ENCODE measurements at places on chromosomes 3 and 15.

DNA sequence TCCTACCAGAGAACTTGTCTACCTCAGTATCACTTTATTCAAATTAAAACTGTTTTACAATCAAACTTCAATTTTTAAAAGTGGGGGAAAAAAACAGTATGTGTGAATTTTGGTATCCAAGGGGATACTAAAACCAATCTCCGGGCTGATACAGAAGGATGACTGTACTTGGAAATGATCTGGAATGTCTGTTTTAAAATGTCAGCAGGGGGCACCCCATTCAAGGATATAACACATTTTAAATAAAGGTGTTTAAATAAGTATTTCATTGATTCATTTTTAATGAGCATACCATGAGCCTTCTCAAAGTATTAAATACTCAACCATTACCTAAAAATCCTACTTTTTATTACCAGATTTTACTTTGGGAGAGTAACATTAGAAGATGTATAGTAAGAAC, 67.9 kb downstream of the ULK4 start:
- peak; percentile 23 for DNase-seq

GRCh38 chr3:52132041-52132440, 22.2 kb downstream of the POC1A start:
- no peak for DNase-seq

DNA sequence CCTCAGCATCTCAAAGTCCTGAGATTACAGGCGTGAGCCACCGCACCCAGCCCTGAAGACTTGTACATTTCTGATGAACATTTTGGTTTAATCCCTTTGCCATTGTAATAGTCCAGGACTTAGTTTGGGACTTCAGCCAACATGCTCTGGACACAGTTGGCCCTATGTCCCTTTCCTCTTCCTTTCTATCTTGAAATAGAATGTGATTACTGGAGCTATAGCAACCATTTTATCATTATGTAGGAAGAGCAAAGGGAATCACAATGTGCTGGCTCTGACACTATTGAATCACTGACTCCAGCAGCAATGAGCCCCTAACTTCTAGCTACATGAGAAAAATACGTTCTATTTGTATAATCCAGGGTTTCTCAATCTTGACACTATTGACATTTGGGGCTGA, 34.8 kb upstream of the MRPL3 start:
- DNase-seq = no peak

GRCh38 chr3:103818800-103819199, 1384.0 kb downstream of the ZPLD1 start:
- DNase-seq = no peak

DNA sequence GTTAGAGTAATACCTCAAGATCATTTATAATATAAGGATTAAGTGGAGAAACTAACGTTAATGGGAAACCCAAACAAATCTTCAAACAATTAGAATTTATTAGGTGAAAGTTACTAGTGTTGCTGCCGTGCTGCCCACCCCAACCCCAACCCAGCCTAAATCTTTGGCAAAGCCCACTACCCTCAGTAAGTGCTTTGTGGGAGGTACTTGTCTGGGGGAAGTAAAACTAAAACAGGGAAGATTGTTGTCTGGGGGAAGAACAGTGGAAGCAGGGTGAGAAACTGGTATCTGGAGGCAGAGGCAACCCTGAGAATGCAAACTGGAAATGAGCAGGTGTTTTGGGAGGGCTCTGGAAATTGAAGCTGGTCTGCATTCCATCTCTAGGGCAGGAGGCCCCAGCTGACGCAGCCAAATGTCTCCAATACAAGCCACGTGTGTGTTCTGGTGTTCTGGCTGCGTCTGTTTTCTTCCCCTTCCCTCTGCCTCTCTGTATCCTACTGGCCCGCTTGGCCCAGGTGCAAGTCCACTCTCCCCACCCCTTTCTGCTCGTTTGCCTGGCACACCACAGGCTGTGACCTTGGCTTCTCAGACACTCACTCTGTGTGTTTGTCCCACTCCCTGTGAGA, 32.7 kb downstream of the FEM1B start:
- DNase-seq = no peak

DNA sequence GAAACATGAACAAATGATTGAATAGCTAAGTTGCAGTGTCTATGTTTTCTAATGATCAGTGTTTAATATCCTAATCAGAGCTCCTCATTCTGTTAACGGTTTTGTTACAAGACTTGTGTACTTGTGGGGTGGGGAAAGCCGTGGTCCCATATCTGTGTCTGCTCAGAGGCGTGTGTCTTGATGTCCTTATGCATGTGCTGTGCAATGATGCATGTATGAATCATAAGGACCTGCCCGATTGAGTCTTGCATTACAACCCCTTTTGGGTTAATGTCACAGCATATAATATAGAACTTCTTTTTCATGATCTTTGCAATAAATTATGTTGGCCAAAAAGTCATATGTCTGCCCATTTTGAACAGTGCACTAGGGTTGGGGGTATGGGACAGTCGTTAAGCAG, 233.4 kb downstream of the ITPR1 start:
- no peak for DNase-seq

- DNase-seq = no peak
These were observed 280.6 kb downstream of the ROBO2 start for GRCh38 chr3:77320514-77320913.

DNA sequence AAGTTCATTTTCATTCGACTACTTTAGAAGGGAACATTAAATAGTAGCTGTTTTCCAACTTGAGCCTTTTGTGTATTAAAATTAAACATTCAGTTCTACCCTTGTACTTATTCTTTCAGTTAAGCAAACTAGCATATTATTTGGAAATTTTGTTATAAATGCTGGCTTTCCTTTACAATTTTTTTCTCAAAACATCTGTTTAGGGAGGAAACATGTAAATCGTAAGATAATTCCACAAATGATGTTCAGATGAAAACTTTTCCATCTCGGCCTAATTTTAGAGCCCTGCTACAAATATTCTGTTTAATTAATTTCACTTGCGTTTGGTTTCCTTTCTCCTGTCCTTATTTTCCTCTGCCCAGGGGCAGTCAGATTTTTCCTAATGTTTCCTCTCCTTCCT, 476.2 kb upstream of the RGMA start:
- DNase-seq = no peak

DNA sequence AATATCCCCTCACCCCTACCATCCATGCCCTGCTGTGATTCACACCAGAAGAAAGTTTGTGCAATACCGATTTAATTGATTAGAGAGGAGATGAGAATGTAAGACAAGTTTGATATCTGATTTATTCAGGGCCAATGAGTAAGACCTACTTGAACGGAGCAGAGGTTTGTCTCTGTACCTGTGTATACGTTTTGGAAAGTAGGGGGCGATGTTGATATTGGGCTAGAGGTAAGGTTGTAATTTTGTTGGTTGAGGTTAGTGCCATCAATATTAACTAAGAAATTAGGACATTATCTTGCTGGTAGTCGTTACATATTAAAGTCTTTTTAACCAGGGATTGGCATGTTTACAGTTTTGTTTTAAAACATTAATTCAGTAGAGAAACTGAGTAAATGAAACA, 20.5 kb downstream of the EAF2 start:
- no peak for DNase-seq

GRCh38 chr15:65334586-65335231, 30.2 kb downstream of the RNU5B-1 start:
- DNase-seq = no peak

- DNase-seq = no peak
These were observed 1.9 kb downstream of the CISH start for GRCh38 chr3:50609763-50610085.

DNA sequence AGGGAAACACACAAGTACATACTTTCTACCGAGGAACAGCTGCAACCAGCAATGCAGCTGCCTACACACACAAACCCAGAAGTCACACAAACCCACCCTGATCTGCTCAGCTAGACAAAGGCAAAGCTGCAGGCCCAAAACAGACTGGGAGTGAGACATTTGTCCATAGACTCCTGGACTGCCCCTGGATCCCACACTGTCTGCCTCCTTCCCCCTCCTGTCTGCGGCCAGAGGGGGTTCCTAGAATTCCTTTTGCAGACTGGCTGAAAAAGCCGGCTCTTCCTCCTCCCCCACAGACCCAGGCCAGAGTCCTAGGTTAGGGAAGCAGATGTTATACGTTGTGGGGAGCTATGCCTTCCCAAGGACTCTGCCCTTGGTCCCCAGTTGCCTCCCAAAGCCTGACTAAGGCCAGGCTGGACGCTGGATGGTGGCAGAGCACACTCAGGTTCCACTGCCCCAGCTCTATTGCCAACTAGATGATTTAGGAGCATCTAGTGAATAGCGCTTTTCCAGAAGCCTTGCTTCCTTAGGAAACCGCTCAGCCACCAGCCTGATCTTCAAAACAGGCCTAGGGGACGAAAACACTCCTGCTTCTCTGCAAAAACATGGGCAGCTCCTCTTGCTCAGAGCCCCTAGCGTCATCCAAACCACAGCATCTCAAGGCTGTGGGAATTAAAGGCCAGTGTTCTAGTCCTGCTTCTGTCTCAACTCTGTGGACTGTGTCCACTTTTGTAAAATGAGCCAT, 37.4 kb upstream of the CILP start:
- no peak for DNase-seq

GRCh38 chr15:99098426-99098825, 6.5 kb upstream of the SYNM start:
- no peak for DNase-seq

GRCh38 chr3:78665776-78666469, 1101.9 kb downstream of the ROBO1 start:
- DNase-seq = no peak

GRCh38 chr3:155656466-155656865, 88.4 kb downstream of the PLCH1 start:
- DNase-seq = no peak

DNA sequence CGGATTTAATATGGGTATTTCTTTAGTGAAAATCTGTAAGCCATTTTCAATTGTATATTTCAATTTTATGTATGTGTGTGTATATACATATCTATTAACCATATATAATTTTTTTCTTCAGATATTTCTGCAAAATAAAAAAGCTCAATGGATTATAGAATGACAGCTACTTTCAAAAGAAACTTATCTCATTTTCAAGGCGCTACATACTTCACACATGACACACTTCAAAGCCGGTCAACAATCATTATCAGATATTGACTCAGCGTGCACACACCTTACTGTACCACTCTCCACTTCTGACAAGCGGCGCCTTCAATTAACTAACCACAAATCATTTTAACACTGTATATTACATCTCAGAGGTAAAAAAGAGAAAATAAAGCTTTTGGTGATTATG, 39.6 kb downstream of the ATP13A3 start:
- no peak for DNase-seq

DNA sequence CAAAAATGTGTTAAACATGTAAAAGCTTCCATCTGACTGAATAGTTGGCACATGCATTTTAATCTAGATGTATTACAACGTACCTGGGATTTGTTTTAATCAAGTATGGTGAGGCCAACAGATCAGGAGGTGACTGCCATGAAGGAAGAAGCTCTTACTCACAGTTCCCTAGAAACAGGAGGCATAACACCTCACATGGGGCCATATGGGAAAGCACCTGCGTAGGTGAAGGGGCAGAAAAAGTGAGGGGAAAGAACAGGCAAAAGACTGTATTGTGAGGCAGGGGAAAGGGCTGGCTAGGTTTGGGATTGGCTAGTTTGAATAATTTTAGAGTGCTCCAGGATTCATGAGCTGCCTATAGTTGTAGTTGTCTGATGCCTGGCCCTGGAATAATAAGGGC, 9.6 kb downstream of the SQOR start:
- no peak for DNase-seq

DNA sequence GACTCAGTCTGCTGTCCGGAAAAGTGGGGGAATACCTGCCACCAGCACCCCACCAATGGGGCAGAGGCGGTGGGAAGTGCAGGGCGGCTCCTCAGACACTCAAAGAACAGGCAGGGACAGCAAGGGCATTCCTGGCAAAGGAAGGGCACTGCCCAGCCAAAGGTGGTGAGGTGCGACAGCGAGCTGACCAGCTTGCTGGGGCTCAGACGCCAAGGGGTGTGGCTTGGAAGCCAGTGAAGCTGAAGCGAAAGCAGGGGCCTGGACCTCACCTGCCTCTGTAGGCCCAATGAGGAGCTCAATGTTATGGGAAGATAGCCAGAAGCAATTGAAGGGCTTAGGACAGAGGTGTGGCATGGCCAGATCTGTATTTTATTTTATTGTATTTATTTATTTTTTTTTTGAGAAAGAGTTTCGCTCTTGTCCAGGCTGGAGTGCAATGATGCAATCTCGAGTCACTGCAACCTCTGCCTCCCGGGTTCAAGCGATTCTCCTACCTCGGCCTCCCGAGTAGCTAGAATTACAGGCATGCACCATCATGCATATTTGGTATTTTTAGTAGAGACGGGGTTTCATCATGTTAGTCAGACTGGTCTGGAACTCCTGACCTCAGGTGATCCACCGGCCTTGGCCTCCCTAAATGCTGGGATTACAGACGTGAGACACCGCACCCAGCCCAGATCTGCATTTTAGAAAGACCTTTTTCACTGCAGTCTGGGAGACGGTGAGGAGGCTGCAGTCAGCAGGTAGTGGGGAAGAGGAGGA, 4.4 kb upstream of the LMAN1L start:
- DNase-seq = no peak

DNA sequence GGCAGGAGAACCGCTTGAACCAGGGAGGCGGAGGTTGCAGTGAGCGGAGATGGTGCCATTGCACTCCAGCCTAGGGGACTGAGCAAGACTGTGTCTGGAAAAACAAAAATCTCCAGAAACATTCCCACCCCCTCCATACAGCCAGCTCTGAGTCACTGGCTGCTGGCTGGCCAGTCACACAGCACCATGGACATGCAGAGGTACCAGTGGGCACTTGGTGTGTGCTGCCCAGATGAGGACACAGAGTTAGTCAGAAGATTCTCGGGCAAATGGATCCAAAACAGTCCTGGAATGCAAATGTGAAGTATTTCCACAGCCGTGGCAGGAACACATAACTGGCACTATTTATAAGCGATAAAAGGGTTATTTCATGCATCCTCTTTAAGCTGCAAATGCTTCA, 44.6 kb downstream of the BDH1 start:
- DNase-seq = no peak

GRCh38 chr15:68555679-68556037, 23.1 kb upstream of the CORO2B start:
- no peak for DNase-seq

- no peak for DNase-seq
These were observed 14.0 kb upstream of the SMAD3 start for GRCh38 chr15:67051088-67052045.

GRCh38 chr3:134060561-134061385, 31.0 kb upstream of the SLCO2A1 start:
- DNase-seq = no peak

All from HS-5 (cell line).